Hematopoietic multipotent progenitor cell treated with erythropoietin and hydrocortisone succinate and interleukin-3 and kit ligand, for 6 days (in vitro differentiated cells): ENCODE measurements at places on chromosomes 13 and 19.
A peak's percentile ranks its signal among the peaks of the same experiment; 100 is the strongest.

GRCh38 chr19:41612483-41612882, 14.4 kb downstream of the CEACAM4 start:
- DNase-seq: peak; percentile 22

- no peak for DNase-seq
Observed at GRCh38 chr13:49933511-49933910, 2.6 kb downstream of the SPRYD7 start.

DNA sequence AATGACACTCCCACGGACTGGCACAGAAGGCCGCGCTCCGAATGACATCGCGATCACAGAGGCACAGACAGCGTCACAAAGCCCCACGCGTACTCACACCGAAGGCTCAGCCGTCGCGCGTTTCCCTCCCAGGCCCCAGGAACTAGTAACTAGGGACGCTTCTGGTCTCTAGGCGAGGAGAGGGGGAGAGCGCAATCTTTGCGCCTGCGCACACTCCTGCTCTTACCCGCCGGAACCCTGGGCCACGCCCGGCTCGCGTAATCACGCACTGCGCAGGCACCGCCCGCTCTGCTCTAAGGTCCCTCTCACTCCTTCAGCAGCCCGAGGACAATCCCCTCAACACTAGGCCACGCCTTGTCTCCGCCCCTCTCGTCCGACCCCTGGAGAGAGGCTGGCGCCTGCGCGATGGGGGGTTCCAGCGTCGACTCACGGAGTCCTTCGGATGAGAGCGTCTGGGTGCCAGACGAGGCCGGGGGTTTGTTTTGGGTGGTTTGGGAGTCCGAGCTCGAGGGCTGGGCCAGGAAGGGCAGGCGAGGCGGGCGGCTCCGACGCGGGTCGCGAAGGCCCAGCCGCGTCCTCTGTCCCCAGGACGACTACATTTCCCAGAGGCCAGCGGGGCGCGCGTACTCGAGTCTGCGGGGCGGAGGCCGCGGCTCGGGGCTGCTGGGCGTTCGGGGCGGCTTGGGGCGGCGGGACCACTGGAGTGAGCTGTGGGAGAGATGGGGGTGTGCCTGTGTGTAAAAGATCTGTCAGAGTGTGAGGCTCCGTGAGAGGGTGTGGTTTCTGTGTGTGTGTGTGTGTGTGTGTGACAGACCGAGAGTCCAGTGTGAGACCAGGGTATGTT, at the start of gene ZNF471:
Gene ZNF471 (plus strand): TSS at position 410 of the 844 bp plus-strand sequence. CDS start 3,717 bp downstream, outside the sequence.
- peak; percentile 95 for DNase-seq

GRCh38 chr19:4098493-4098892, 25.4 kb downstream of the MAP2K2 start:
- DNase-seq: no peak

GRCh38 chr19:51001515-51001914, at the start of gene KLK8:
KLK8 (minus strand) TSS chr19:51001604; CDS start chr19:51001167, 437 bp downstream.
- no peak for DNase-seq

DNA sequence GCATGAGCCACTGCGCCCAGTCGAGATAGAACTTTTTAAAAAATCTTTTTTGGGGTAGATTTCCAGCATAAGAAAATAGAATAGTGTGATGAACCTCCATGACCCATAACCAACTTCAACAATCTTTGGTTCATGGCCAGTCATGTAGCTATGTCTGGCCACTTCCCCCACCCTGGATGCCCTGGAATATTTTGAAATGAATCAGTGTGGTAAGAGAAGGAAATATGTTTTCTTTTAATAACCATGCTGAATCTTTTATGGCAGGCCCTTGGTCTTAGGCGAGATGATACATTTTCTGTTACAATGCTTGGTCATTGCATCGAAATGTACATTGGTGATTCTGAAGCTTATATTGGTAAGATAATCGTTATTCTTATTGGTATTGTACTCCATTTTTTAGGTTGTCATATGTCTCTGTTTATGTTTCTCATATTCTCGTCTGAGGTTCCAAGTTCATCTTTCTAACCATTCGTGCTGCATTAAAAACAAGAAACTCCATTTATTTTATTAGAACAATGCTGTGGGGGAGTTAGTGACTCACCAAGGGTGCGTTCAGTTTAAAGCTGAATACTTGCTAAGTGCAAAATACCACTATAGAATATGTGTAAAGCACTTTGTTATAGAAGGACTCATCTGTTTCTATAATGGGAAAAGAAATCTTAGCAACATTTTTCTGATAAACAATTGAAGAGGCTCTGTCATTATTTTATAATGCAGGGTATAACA, 16.4 kb upstream of the UPF3A start:
- DNase-seq: no peak
